ENCODE measurements at places on chromosomes 6 and 20. TPM values are rescaled to one million over a fixed set of nuclear protein-coding genes. Genes with fewer than 3 reads are reported as not detected.

- no peak for DNase-seq
Observed at GRCh38 chr6:65776332-65776731, 69.3 kb upstream of the EYS start.

GRCh38 chr6:33639559-33639958 lies 18.4 kb downstream of the ITPR3 start:
- DNase-seq = no peak

NKAPL gene
- not detected for total RNA-seq

DNA sequence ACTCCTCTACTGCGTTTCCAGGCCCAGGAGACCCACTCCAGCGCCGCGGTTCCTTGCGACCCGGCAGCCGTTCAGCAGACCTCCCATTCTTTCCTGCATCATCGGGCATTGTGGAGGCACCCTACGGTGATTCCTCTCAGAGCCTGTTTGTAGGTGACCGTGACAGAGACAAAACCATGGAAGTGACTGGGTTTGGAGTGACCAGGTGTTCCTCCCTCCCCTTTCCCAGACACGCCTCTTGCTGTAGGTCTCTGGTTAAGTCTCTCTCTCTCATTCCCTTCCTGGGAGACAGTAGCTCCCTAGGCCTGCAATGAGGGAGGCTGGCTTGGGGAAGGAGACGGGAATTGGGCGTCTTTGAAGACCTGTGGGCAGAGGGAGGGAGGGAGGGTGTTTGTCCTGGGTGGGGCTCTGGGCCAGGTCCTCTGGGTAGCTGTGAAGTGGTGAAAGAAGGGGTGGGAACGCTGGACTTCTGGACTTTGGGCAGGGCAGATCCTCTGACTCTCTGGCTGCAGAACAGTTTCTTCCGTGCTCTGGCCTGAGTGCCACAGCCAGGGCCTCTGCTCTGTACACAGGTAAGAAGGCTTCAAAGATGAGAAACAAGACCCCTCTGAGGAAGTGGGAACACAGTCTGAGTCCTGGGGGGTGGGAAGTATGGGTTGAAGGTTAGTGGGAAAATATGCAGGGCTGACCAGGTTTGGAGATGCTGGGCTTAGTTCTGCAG lies 763 bp downstream of the KLC4 start:
- DNase-seq = no peak

DNA sequence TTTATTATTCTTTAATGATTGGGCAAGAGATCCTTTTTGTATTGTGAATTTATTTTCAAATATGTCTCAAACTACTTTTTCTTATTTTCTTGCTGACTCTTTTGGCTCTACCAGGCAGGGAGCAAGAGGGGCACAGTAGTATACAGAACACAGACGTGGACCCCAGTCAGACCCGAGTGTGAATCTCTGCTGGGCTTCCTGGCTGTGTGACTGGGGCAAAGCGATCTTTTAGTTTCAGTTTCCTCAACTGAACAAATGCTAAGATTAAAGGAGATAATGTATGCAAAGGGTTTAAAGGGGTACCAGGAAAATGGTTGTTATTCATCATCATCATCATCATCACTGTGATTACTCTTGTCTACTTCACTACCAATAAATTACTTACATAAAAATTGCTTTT lies 317.5 kb downstream of the HIVEP2 start:
- no peak for DNase-seq

GRCh38 chr6:159852877-159853276 lies 37.9 kb upstream of the MAS1 start:
- peak; percentile 44 for DNase-seq

GRCh38 chr6:79313254-79313653 lies 78.8 kb upstream of the HMGN3 start:
- DNase-seq = no peak

GPX5 gene
- not detected for total RNA-seq

DNA sequence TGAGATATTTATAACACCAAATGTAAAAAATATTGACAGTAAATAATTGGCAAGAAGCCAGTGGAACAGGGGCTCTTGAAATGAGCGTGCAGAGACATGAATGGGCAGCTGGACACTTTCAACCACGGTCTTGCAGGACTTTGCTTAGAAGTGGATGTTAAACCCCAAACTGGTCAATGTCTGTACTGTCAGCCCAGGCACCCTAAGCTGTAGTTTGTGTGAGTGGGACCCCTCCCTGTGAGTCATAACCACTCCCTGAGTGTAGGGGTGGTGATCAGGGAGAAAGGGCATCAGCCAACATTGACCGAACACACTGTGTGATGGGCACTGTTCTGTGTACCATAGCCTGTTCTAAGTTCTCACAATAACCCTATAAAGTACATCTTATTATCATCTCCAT lies 108.6 kb downstream of the FIG4 start:
- DNase-seq = no peak

BPIFA1 gene
- not detected for total RNA-seq

DAAM2 gene
- not detected for total RNA-seq

TASP1 gene
- total RNA-seq = 9.6 TPM

DNA sequence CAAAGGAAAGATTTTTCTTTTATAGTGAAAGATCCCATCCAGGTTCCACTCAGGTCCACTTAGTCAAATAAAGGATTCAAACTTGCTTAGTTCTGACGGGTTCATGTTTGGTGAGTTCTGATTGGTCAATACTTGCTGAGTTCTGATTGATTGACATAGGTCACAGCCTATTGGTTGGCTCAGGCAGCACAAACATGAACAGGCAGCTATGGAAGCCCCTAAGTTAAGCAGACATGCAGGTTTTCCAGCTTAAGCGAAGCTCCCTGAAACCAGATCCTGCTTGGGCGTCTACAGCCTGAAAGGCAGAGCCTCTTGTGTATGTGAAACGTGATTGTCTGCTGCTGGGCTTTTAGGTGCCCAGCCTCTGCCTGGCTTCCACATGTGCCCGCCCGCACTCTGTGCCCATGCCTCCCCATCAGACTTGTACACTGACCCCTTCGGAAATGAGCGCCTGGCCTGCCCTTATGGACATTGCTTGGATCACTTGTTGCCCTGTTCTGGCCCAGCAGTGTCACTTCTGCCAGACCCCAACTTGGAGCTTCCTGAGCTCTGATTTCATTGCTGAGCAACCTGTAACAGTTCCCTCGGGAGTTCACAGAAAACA lies 45.4 kb upstream of the ECI2 start:
- DNase-seq = no peak

SNAI1 gene
- 0.37 TPM for total RNA-seq

DNA sequence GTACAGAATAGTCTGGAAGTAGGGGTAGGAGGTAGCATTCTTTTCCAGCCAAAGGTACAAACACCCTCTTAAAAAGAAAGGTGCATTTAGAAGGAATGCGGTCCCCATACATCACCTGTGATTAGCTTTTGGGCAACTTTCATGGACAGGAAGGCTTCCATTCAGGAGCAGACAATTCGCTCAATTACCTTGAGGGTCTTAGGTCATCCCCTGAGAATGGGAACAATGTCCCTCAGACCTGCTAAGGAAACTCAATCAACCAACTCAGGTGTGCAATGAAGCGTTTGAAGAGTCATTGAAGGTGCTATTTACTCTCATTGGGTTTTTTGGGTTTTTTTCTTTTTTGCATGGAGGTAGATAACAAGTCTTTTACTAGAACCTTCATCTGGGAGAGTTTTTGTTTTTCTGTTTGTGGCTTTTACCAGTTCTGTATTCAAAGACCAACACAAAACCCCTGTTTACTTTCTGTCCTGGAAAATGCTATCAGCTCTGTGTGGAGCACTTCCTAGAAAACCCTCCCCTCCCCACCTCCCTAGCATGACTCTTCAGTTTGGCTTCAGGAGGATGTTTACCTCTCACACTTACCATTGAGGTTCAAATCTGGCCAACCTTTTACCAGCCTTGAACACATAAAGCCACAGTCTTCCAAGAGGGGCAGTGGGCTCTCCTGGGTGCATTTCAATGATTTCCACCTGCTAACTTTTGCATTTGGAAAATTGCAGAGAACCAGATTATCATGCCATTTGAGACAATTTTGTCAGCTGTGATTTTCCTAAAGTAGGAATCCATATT lies 271.2 kb upstream of the PRDM1 start:
- DNase-seq = no peak

GRCh38 chr6:130943738-130944137 lies 116.5 kb downstream of the SMLR1 start:
- no peak for DNase-seq

- DNase-seq = no peak
Observed at GRCh38 chr20:8156235-8157079, 24.4 kb downstream of the PLCB1 start.

DNA sequence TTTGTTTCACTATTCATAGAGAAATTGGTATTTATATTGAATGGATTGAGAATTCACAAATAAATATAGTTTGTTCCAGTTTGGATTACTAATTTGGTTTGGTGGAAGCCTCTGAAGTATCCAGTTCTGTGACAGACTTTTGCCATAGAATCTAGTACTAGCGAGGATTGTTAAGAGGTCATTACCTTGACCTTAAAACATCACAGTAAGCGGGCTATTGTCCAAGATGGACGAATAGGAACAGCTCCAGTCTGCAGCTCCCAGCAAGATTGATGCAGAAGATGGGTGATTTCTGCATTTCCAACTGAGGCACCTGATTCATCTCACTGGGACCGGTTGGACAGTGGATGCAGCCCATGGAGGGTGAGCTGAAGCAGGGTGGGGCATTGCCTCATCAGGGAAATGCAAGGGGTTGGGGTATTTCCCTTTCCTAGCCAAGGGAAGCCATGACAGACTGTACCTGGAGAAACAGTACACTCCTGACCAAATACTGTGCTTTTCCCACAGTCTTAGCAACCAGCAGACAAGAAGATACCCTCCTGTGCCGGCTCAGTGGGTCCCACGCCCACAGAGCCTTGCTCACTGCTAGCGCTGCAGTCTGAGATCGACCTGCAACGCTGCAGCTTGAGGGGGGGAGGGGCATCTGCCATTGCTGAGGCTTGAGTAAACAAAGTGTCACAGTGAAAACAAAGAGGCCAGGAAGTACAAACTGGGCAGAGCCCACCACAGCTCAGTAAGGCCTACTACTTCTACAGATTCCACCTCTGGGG lies 66.4 kb upstream of the NEDD9 start:
- DNase-seq = no peak

GRCh38 chr6:157278171-157278570 lies 45.1 kb downstream of the TMEM242 start:
- DNase-seq = no peak

GRCh38 chr6:157774153-157775135 lies 48.6 kb upstream of the SNX9 start:
- no peak for DNase-seq

- DNase-seq = no peak
Observed at GRCh38 chr6:4401408-4402368, 266.3 kb upstream of the ECI2 start.

GRCh38 chr20:48791014-48791413 lies 36.8 kb downstream of the PREX1 start:
- DNase-seq = no peak

DNA sequence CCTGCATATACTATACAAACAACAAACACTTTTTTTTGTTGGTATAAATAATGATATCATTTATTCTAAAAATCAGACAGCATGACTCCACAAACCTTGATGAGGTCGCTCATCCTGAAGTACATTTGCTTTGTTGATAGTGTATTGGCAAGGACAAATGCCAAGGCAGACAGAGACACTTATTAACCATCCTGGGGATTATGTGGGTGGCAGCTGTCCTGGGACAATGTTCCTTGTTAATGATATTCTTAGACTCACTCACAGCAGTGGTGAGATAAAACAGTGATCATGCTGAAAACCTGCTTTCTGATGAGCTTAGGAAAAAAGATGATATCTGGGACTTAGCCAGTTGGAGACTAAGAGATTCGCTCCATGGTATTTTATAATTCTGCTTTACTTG lies 85.4 kb upstream of the OGFRL1 start:
- DNase-seq = no peak

HEY2 gene
- not detected for total RNA-seq

DPPA5 gene
- not detected for total RNA-seq

HLA-DPA1 gene
- 39.1 TPM for total RNA-seq

DNA sequence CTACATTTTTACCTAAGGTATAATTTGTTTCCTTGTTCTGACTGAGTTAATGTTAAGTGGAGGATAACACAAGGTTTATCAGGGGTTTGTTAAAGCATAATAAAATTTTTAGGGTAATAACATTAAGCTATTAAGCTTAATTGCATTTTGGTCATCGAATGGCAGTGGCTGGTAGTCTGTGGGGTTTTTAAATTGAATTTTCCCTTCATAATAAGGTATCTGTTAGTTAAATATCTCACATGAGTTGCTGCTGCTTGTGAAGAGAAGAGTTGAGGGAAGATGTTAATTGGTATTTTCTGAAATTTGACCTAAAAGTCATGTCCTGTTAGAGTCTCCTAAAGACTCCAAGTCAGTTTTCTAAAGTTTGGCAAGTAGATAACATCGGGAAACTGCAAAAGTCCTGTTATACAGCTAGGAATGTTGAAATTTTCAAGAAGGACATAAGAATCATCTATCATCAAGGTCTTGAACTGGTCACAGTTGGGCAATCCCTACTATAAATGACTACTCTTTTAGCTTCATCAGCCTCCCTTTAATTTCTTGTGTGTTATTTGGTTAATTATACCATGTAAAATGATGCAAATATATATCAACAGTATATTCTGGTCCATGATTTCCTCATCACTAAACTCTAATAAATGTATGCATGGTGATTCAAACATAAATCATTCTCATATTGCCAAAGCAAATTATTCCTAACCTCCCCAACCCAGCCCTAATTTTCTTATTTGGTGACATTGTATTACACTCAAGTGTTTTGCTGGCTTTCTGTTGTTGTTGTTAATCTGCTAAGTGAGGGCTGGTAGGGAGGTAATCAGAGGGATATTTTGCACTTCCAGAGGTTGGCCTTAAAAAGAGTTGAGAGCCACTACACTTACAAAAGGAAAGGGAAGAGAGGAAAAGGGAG lies 64.0 kb downstream of the MAP3K5 start:
- no peak for DNase-seq

ESR1 gene
- 0.47 TPM for total RNA-seq

- no peak for DNase-seq
Observed at GRCh38 chr20:31933698-31934097, 18.1 kb downstream of the PDRG1 start.

PTGIS gene
- total RNA-seq = 2.5 TPM

RBPJL gene
- not detected for total RNA-seq
